COR-L47 (cell line): ENCODE measurements at places on chromosomes 12 and 14.

GRCh38 chr14:104292084-104292970 lies 153.9 kb downstream of the KIF26A start:
- DNase-seq = no peak

DNA sequence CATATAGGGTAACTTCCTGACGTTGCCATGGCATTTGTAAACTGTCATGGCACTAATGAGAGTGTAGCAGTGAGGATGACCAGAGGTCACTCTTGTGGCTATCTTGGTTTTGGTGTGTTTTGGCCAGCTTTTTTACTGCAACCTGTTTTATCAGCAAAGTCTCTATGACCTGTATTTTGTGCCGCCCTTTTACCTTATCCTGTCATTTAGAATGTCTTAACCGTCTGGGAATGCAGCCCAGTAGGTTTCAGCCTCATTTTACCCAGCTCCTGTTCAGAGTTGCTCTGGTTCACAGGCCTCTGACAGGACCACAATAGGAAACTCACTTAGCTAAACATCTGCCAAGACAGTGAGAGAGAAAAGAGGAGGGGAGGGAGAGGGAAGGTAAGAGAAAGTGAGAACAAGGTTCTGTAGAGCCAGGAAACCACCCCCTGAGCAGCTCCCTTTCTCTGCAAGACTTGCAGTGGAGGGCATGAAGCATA lies 64.8 kb upstream of the PLEKHG3 start:
- DNase-seq = no peak

GRCh38 chr12:128455851-128456250 lies 188.9 kb downstream of the TMEM132C start:
- DNase-seq = no peak

- DNase-seq = no peak
These were observed 289.5 kb downstream of the TMEM132D start for GRCh38 chr12:129614221-129614885.

DNA sequence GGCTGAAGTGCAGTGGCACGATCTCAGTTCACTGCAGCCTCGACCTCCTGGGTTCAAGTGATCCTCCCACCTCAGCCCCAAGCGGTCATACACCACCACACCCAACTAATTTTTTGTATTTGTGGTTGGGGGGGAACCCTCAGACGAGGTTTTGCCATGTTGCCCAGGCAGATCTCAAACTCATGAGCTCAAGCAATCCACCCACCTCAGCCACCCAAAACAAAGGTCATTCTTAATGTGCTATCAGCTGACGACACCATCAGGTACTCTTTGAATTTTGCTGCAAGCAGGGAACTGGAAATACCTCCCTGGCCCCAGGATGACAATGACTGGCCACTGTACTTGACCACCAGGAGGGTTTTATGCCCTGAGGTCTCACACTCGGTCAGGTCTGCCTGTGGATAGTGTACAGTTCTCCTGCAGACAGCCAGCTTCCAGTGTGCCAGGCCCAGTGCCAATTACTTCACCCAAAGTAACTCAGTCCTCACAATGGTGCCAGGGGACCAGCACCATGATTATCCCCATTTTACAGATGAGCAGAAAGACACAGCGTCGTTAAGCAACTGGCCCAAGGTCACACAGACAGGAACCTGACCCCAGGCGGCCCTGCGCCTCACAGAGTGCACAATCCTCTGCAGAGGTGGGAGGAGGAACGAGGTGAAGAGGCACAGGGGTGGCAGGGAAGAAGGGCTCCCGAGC lies 42.9 kb downstream of the ITPK1 start:
- DNase-seq = no peak

DNA sequence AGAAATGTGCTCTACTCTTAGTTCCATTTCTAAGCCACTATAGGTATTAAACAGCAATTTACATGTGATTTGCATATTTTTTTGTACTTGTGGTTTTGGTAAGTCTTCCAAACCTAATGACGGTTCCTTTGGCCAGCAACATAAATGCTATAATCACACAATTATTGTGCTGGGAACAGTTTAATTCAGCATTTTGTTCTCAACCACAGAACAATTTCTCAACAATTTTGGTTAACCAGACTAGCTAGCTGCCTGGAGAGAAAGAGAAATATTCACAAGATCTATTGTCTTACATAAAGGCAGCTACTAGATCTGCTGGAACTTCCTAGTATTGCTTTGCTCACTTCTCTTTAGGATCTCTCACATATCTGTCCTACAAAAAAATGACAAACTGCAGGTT lies 265.3 kb downstream of the SOX5 start:
- no peak for DNase-seq

- DNase-seq = no peak
These were observed 20.3 kb upstream of the PPP2R5E start for GRCh38 chr14:63563370-63564026.

- DNase-seq = no peak
These were observed 430.7 kb upstream of the DCN start for GRCh38 chr12:91613223-91613779.

GRCh38 chr12:61356485-61356884 lies 903.7 kb upstream of the USP15 start:
- no peak for DNase-seq

DNA sequence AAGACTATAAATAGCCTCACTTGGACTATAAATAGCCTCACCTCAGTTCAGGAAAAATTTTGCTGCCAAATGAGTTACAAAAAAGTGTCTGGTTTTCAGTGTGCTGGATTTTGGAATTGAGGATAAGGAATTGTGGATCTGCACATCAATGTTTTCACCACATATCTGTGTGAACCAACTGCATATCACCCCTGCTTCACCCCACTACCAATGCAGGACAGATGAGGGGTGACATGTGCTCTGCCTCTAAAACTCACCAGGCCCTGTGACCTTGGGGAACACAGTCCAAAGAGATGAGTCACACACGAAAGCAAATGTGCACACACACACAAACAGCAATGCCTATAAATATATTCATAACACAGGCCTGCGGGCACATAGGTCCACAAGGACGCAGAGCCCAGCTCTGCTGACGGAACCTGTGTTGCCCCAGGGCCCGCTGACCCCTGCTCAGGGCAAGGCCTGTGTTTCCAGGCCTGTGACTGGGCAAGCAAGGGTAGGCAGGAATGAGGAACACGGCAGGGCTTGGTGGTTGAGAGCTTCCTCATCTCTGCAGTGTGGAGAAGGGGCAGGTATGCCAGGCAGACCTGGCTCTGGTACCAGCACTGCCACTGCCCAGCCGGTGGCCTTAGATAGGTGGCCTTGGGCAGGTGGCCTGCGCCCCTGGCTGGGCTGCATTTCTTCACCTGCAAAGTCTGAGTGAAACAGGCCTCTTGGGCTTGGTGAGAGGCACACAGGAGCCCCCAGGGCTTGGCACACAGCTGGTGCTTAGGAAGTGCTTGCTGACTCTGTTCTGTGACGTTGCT lies 82.4 kb downstream of the ARL6IP4 start:
- DNase-seq = no peak

- no peak for DNase-seq
These were observed 50.7 kb upstream of the C12orf71 start for GRCh38 chr12:27133022-27133590.

DNA sequence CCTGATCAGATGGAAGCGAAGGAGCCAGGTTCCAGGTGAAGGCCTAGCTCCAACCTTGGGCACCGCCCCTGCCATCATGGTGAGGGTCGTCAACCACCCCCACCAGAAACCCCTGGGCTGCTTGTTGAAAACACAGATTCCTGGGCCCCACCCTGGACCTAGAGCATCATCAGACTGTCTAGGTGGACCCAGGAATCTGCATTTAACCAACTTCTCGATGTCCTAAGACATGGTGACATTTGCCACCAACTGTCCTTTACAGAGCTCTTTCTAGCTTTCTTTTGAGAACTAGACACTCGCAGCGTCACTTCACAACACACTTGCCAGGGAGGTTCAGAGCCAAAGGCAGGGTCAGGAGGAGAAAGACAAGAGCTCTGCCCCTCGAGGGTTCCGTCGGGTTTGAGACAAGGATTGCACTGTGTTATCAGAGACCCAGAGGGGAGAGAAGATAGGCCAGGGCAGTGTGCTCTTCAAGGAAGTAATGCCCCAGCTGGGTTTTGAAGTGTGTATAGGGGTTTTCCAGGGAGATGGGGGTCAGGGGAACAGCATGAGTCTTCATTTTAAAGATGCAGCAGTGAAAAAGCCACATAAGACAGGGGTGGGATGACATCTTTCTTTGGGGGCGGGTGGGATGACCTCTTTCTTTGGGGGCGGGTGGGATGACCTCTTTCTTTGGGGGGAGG lies 24.6 kb downstream of the RFLNA start:
- no peak for DNase-seq

GRCh38 chr12:41795051-41795600 lies 349.5 kb downstream of the GXYLT1 start:
- peak; percentile 19 for DNase-seq

GRCh38 chr14:105333020-105333490 lies 18.5 kb downstream of the PACS2 start:
- no peak for DNase-seq

GRCh38 chr12:6697584-6698351 lies 2.8 kb downstream of the PIANP start:
- DNase-seq = no peak

DNA sequence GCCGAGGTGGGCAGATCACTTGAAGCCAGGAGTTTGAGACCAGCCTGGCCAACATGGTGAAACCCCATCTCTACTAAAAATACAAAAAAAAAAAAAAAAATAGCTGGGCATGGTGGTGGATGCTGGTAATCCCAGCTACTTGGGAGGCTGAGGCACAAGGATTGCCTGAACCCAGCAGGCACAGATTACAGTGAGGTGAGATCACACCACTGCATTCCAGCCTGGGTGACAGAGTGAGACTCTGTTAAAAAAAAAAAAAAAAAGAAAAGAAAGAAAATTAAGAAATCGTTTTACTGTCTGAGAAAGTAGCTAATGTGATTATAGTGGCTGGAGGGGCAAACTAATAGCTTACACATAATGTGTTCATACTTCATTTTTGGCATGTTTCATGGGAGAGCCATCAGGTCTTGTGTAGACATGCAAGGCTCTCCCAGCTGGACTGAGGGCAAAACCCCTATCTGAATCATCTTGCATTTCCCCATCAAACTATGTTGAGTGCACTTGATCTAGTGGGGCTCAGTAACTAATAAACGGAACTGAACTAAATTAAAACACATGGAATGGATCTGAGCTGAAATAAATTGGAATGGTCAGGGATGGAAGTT lies 16.2 kb downstream of the KIF21A start:
- no peak for DNase-seq

DNA sequence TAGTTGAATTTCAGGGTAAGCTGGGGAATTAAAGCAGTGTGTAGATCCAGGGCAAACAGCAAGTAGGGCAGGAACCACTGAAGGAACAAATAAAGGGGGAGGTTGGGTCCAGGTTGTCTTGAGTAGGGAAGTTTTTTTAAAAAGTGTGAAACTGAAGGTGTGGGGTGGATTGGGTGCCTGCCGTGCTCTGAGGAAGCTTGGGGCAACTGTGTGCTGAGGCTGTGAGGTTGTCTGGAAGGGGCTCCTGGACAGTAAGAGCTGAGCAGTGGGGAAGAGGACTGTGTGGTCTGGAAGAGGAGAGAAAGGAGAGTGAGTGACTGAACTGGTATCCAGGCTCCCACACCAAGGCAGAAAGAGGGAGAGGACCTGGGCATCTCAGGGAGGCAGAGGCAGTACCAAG lies 10.9 kb upstream of the GPR162 start:
- DNase-seq = no peak

DNA sequence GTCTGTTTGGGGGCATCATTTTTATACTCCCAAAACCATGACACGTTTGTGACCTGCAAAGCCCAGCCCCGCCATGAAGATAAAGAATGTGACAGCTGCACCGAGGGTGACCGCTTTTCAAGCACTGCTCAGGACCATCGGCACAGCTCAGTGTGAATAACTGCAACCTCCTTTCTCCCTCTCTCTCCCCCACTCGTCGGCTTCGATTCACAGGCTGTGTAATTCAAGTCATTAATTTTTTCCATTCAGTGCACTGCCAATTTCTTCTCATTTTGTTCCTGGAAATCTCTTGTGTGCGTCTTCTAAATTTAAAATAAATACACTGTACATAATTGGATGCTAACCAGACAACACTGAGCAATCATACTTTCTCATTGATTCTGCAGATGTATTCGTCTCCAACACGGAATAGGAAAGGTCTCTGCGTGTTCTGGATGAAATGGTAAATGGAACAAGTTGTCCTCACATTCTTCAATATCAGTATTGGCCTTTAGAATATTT lies 260.8 kb downstream of the TTC8 start:
- no peak for DNase-seq

GRCh38 chr12:115351514-115352077 lies 667.6 kb upstream of the TBX3 start:
- no peak for DNase-seq

GRCh38 chr12:130658145-130658911 lies 57.8 kb downstream of the RIMBP2 start:
- no peak for DNase-seq

GRCh38 chr12:43884683-43885410 lies 49.0 kb downstream of the TMEM117 start:
- DNase-seq = no peak

- no peak for DNase-seq
These were observed 418 bp upstream of the MYG1 start for GRCh38 chr12:53299101-53299453.

- DNase-seq = peak; percentile 82
These were observed 114.8 kb downstream of the SNAPC1 start for GRCh38 chr14:61877035-61877390.

- no peak for DNase-seq
These were observed 22.5 kb upstream of the TMEM106C start for GRCh38 chr12:47940773-47941474.

GRCh38 chr12:25276199-25276937 lies 25.6 kb upstream of the KRAS start:
- no peak for DNase-seq

DNA sequence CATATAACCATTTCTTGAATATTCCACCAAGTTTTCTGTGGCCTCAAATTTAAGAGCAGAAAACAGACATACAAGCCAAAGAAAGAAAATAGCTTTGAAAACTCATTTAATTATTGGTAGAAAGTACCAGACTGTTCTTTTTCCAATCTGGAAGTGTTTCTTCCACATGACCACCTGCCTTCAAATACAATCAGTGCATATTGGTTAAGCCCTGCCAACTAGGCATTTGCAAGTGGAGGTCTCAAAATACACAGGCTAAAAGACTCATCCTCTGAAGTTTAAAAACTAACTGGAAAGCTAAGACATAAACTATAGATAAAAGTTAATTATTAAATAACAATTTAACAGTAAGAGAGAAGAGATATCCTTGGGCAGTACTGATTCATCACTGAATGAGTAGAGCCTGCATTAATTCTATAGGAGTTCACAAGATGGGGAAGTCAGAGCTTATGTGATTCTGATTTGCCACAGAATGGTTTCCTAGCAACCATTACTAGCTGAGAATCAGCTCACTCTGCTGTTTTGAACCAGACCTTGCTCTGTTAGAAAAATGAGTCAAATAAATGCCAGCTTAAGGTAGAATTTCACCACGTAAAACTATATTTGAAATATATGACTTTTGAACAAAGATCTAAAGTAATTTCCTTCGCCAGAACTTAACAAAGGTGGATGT lies 433.8 kb downstream of the FUT8 start:
- peak; percentile 48 for DNase-seq
